ENCODE measurements at places on chromosomes 6 and 20.
A peak's percentile ranks its signal among the peaks of the same experiment; 100 is the strongest.

- no peak for DNase-seq
These were observed 100.6 kb upstream of the SALL4 start for GRCh38 chr20:51902933-51903332.

DNA sequence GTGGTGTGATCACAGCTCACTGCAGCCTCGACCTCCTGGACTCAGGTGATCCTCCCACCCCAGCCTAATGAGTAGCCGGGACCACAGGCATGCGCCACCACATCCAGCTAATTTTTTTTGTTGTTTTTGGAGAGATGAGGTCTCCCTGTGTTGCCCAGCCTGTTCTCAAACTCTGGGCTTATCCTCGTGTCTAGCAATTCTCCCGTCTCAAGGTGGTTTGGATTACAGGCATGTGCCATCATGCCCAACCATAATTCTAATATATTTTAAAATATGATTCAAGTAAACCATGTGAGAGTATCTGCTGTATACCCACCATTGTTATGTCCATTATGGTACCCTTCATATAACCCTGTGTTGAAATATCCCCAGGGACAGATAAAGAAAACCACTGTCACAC, 60.3 kb upstream of the C20orf144 start:
- no peak for DNase-seq

- DNase-seq, result no peak
These were observed 75.9 kb downstream of the PHACTR2 start for GRCh38 chr6:143753678-143754077.

- DNase-seq, result no peak
These were observed at the start of gene GDAP1L1 for GRCh38 chr20:44247131-44247571. Gene GDAP1L1 (plus strand): TSS chr20:44247308. CDS start chr20:44247335, 27 bp downstream.

DNA sequence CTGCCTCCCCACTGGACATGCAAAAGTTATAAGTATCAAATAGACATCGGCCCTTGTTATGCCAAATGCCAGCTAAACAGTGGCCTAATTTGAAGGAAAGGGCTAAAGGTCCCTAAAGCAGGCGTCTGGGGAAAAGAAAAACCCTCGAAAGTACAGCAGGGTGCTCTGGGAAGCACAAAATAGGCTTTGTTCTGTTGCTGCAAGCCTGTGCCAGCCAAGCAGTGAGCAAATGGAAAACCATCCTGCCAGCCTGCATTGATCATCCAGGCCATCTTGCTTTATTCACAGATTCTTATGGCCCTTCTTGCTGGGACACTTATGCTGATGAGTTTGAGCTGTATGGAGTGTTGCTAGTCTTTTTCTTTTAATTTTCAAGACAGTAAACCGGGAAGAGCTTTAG, 62.2 kb upstream of the PLEKHG1 start:
- no peak for DNase-seq

GRCh38 chr6:22147921-22148776, 148.7 kb downstream of the PRL start:
- no peak for DNase-seq

DNA sequence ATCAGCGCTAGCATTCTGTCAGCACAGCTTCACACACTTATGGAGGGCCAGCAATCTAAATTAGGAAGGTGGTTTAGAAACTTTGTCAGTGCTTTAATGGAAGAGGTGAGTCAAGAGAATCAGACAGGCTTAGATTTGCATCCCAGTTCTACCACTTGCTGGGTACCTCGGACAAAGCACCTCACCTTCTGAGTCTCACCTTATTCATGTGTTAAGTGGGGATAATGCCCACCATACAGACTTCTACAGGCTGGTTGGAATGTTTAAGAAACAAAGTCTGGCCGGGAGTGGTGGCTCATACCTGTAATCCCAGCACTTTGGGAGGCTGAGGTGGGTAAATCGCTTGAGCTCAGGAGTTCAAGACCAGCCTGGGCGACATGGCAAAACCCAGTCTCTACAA, 12.2 kb upstream of the STK35 start:
- DNase-seq, result no peak

DNA sequence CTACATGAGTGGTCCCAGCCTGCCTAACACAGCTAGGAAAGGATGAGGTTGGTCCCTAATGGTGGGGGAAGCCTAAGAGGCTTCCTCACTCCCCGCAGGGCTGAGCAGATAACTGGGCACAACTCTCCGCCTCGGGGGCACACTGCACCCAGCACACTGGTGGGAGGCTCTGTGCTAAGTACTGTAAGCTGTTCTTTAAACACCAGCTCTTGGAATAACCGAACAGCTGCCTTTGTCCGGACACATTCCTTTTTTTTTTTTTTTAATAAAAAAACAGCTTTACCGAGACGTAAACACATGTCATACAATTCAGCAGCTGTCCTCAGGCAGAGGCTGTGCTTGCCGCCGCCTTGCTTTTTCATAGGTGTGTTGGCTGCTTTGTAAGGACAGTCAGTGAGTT, 6.9 kb downstream of the PSMG4 start:
- DNase-seq, result no peak

DNA sequence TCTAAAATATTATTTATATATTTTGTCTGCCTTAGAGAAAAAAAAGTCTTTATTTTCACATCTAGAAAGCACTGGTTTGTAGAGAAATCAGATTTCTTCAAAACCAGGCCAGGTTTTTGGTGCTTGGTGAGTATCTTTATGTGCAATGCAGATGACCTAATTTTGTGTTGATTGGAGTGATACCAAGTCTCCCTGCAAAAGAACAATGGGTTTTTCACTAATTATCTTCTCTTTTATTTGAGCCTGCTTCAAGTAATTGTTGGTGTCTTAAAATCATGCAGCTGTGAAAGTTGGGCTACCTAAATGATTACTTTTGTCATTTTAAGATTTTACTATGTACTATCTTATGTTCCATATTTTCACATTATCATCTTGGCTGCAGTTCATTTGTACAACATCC, 874.7 kb downstream of the TFAP2A start:
- no peak for DNase-seq

DNA sequence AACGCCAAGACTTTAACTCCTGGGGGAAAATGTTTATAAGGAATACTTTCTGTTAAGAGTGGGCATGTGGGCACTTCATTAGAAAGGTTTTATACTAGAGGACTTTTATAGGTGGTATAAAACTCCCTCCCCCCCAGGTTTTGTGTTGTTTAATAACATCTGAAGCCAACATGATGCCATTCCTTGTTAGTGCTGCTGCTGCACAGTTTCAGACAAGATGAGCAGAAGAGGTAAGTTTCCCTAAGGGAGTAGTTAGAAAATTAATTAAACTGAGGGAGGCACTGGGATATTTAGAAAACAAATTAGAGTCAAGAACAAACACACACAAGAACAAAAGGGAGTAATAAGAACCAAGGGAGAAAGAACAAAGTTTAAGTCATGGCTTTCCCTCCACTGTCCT, 362.4 kb downstream of the GRIK2 start:
- no peak for DNase-seq

- DNase-seq, result no peak
These were observed 372.1 kb upstream of the CNR1 start for GRCh38 chr6:88538130-88538706.

DNA sequence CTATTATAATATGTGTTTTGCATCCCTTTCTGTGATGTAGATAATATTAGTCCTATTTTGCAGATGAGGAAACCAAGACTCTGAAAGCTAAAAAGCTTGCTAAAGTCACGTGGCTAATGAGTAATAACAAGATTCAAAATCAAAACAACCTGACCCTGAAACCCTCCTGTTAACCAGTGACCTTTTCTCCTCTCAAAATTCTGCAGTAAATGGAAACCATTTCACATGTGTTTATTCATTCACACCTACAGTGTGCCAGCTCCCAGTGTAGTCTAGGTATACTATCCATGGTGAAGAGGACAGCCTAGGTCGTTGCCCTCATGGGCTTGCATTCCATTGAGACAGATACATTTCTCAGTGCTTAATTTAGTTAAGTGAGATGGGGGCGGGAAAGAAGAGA, 30.6 kb upstream of the PHACTR2 start:
- peak; percentile 11 for DNase-seq

DNA sequence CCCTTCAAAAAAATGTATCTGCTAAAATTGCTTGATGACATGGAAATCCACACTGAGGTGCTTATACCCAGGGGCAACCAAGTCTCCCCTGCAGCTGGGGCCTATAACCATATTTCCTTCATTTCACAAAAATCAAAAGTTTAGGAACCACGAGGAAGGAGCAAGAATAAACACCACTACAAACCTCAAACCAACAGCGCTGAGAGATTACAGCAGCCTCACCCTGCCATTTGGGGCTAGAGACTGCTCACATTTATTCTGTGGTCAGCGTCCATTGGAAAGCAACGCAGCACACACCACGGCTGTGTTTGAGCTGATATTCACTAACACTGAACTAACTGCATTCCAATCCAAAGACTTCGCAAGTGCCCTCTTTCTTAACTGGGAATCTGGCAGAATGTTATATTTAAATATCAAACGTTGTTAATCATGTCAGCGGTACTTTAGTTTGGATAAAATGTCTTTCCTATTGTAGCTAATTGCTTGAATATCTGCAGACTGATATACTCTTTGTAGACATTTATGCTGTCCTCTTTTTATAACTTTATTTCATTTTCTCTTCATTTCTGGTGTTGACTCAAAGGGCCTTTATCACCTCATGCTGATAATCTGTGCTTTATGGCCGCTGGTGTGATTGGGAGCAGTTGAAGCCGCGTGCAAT, 94.6 kb downstream of the FOXA2 start:
- DNase-seq, result no peak

DNA sequence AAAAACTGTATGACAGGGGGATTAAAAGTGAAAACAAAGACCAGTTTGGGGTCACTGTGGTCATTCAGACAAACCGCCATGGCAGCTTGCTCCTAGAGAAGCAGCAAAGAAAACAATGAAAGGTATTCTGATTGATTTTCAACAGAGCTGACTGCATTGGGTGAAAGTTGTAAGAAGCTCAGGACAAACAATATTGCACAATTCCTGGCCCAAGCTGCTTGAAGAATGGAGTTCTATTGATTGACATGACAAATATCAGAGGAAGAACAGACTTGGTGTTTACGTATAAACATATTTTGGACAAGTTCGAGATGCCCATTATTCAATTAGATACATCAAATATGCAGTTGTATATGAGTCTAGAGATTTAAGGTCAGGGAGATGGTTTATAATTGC, 62.0 kb downstream of the TRIM38 start:
- no peak for DNase-seq

GRCh38 chr6:94278146-94278545, 858.8 kb upstream of the EPHA7 start:
- DNase-seq, result no peak

DNA sequence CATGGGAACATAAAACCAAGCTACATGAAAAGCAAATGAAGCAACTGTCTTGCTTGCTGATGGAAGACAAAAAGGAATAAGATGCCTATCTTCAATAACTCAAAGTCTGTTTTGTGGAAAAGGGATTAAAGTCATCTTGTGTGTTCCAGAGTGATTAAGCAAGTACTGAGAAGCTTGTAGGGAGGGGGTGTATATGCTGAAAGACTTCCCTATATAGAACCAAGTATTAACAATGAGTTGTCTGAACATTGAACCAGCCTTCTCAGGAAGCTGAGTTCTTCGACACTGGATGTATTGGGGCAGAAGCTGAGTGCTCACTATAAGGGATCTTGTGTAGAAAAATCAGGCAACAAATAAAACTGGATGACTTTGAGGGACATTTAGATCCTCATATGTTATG, 451.8 kb downstream of the CD83 start:
- DNase-seq, result no peak

DNA sequence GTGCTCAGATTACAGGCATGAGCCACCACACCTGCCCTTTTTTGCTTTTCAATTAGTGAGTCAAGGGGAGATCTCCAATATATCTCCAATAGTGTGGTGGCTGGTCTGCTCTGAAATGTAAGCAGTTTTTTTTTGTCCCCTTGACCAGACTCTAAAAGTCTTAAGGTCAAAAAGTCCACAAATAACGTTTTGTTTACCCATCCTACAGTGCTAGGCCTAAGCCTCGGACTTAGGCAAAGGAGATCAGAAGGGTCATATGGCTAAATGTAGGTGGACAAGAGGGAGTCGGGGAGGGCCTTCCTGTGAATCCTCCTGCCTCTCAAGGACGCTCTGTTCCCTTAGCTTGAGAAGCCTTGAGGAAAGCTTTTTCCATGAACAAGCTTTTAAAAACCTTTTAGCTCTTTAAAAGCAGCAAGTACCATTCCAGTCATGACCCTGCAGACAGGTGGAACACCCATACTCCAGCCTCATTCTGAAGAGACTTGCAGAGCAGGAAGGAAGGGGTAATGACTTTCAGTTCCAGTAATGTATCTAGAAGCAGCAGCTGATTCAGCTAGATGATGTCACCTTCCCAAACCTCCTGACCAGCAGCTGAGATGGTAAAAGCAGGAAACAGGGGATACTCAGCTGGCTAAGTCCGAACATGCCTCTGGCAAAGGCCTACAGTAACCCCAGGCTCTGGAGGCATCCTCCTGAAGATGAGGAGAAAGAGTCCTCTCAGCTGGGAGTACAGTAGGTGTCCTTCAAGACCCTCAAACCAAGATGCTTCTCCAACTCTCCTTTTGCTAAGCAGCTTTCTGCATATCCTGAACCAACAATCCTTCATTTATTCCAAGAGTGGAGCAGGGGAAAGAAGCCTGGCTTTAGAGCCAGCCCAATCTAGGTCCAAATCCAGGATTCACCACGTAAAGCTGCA, 23.6 kb downstream of the BCL2L1 start:
- peak; percentile 83 for DNase-seq

DNA sequence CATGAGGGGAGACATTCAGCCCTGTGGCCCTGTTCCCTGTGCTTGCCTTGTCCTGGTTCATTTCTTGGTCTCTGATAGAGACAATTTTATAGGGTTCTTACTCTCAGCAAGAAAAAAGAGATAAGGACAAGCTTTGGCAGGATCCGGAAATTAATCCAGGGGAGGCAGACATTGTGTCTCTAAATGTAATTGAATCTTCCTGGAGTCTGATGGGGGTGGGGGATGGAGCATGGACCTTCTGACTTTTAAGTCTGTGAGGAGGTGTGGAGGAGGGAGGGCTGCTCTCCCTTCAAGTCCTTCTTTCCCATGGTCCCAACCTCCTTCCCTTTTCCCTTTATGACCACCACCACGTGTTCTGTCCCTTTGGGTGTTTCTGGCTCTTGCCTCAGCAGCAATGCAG, 512.7 kb downstream of the DHX35 start:
- no peak for DNase-seq

GRCh38 chr6:109491207-109491938, 8.4 kb upstream of the ZBTB24 start:
- DNase-seq, result peak; percentile 67

GRCh38 chr20:18621004-18621403, 33.1 kb downstream of the DTD1 start:
- no peak for DNase-seq

Data from activated CD4-positive, alpha-beta T cell treated with anti-CD3 and anti-CD28 coated beads, Interleukin-2, amount 50 U/mL, for 16 hours (primary cell).